ENCODE measurements at places on chromosomes 13 and 19.

DNA sequence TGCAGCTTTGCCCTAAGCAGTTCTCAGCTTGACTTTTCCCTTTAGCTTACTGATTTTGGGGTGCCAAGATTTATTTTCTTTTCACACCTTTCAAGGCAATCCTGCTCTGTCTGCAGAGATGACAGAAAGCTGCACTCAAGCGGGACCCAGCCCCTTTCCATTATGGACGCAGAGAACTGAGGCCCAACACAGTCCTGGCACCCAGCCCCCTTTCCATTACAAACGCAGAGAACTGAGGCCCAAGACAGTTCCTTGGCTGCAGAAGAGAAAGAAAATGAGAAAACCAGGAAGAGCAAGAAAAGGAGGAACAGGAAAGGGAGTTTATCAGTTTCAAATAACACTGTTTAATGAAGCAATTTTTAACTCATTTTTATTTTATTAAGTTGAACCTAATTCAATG is 36.8 kb upstream of the ATP11A start:
- DNase-seq = no peak

- no peak for DNase-seq
These were observed 5.2 kb downstream of the TRIP10 start for GRCh38 chr19:6744381-6745301.

DNA sequence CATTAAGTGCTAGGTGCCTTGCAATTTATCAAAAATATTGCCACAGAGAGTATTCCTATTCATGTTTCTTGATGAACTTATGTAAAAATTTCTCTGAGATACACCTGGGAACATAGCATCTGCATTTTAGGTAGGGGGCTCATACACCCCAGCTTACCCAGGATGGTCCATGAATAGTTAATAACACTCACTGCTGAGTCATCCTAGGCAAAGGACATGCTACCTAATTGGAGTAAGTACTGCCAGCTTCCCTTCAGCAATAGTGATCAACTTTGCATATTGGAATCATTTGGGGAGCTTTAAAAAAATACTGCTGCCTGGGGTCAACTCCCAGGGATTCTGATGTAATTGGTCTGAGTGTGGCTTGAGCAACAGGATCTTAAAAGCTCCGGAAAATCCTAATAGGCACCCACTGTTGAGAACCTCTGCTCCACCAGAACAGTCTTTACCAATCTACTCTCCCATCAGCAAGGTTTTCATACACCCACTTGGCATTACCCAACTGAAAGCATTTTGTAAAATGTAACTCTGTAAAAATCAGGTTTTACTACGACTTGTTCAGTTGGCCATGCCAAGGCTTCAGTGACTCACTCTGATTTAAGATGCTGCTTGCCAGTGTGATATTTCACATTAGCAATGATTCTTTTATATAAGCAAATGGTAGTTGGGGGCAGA is 67.2 kb upstream of the FNDC3A start:
- DNase-seq = no peak

- DNase-seq = no peak
These were observed 11.6 kb downstream of the TMPRSS9 start for GRCh38 chr19:2371656-2372055.

GRCh38 chr19:46472592-46472991 is 1.2 kb upstream of the PNMA8A start:
- no peak for DNase-seq

- no peak for DNase-seq
These were observed 2523.2 kb upstream of the PCDH20 start for GRCh38 chr13:63938851-63939250.

- DNase-seq = no peak
These were observed 8.0 kb downstream of the NAPSA start for GRCh38 chr19:50357178-50358100.

DNA sequence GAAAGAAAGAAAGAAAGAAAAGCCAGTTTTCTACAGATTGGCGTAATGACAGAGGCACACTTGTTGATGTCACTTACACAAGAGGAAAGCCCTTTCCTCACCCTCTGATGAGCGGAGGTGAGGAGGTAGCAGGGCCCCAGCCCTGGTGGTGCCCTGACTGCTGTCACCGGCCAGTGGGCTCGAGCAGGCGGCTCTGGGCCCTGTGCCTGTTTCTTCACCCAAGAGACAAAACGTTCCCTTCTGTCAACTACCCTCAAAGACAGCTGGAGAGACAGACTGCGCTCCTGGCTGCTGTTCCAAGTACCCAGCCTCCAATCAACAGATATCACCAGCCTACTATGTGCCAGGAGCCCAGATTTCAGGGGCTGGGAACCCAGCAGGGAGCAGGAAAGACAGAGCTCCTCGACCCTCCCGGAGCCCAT is 10.1 kb downstream of the EPS15L1 start:
- DNase-seq = no peak

GRCh38 chr13:24135674-24136300 is 24.7 kb upstream of the SPATA13 start:
- peak; percentile 63 for DNase-seq

DNA sequence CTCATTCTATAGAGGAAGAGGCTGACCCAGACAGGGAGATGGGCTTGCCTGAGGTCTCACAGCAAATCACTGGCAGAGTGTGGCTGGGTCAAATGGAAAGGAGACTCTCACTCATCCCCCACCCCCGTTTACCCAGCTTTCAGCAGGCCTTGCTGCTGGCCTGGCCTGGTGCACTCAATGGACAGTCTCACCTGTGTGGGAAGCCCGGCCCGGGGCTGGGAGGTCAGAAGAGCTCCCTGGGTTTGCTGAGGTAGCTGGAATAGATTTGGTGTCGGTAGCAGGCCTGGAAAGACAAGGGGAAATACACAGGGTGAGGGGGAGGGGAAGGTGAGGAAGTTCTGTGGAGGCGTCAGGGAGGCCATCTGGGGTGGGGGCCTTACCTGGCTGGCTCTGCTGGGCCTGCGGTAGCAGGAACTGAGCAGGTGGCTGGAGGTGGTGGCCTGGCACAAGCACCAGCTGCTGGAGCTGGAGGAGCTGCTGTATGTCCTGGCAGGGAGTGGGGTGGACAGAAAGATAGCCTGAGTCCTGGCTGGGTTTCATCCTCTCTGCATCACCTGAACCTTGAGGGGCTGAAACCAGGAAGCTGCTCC is 23.5 kb downstream of the ZNF574 start:
- DNase-seq = no peak

Measured in retinal pigment epithelial cell (primary cell).